ENCODE measurements at places on chromosomes 16 and 17. TPM values are rescaled to one million over a fixed set of nuclear protein-coding genes. Genes with fewer than 3 reads are reported as not detected.
A peak's percentile ranks its signal among the peaks of the same experiment; 100 is the strongest.

DNA sequence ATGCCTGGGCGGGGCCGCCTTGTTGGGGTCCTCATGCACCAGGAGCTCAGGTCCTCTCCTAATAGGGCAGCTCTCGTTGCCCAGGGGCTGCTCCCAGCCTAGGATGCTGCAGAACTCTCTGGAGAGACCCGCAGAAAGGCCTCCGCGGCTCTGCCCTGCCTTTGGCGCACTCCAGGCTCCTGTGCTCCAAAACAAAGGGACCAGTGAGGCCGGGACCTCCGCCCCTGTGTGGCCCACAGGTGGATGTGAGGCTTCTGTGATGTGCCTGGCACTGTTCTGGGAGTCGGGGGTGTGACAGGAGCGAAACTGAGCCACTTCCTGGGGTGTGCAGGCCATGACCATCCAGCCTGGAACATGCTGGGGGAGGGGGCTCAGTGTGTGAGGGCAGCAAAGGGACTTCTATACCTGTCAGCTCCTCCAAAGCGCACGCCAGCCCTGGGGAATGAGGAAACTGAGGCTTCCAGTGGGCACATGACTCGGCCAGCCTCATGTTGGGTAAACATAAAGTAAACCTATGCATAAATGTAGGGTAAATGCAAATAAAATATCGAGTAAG is 153.2 kb downstream of the IRF8 start:
- DNase-seq = no peak
- H3K36me3 ChIP-seq = no peaks in the 10 kb centered on the region
- no peak overlapping the region for H3K27ac ChIP-seq

Gene NEUROD2
- total RNA-seq = not detected

Gene ARHGDIG
- not detected for total RNA-seq

DNA sequence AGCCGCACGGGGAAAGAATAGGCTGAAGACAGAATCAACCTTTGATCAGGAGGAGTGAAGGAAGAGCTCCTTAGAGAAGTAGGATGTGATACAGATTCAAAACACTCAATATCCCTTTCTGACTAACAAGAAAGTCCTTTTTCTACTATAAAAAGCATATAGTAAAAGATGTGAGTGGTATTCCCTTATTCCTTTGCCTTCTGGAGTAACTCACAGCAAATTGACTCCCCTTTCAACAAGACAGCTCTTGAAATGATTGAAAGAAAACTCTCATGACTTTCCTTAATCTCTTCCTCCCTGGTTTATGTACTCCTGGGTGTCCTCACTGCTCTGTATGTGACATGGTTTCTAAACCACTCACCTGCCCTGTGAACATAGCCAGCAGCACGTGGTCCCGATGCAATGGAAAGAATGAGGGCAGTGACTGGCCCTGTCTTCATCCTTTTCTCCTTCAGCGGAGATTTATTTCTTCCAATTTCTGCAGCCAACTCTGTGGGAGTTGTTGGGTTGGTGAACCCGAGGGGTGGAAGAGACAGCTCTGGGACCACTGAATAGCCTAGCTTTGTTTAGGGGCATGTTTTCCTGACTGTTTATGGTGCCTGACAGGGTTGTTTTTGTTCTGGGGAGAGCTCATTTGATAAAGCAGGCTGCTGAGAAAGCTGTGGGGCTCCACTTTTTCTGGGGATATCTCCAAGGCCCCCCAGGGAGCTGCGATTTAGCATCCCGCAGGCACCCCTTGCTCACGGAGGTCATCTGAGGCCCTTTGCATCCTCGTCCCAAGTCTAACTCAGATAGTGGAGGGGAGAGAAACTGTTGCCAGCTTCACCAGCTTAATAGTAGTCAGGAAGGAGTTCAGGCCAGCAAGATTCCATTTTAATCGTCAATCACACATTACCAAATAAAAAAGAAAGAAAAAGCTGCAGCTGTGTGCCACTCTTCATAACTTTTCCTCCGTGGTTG is 46.7 kb downstream of the MAP2K6 start:
- peak overlapping the region; percentile 47 for H3K4me3 ChIP-seq
- no peak for DNase-seq
- no peak overlapping the region for H3K27ac ChIP-seq
- no peaks in the 10 kb centered on the region for H3K27me3 ChIP-seq
- peaks cover 11% of the 10 kb centered on the region for H3K4me1 ChIP-seq
- H3K36me3 ChIP-seq = no peaks in the 10 kb centered on the region
